ENCODE measurements at places on chromosomes 12 and 14.

GRCh38 chr12:30877105-30877875 is 49.3 kb upstream of the TSPAN11 start:
- no peak for DNase-seq

GRCh38 chr12:102010265-102010994 is 51.4 kb downstream of the WASHC3 start:
- no peak for DNase-seq

GRCh38 chr14:101918065-101918989 is 46.0 kb upstream of the DYNC1H1 start:
- no peak for DNase-seq

DNA sequence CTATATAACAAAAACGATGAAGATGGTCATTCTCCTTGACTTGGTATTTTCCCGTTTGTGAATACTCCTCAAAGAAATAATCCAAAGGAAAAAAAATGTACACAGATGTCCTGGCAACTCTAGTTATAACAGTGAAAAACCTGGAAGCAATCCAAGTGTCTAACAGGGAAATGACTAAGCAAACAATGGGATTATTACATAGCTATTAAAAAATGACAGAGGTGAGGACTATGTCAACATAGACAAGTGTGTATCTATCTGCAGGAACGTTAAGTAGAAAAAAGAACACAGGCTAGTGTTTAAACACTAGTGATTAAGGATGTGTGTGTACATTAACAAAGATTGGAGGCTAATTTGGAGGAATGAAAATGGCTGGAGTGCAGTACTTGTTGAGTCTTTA is 5.9 kb upstream of the APOLD1 start:
- no peak for DNase-seq

DNA sequence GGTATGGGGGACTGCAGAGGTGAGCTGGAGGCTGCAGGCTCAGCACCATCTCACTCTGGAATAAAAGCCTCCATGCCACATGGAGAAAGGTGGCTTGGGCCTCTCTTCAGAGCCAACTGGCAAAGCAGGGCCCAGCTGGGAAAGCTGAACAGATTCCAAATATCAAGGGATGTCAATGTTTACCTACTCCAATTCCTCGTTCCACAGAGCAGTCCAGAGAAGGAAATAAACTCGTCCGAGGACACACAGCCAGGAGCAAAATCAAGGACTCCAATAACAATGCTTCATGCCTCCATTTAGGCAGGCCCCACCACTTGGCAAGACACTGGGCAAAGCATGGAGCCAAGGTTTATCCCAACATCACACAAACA is 36.3 kb upstream of the PNMA1 start:
- DNase-seq: no peak

DNA sequence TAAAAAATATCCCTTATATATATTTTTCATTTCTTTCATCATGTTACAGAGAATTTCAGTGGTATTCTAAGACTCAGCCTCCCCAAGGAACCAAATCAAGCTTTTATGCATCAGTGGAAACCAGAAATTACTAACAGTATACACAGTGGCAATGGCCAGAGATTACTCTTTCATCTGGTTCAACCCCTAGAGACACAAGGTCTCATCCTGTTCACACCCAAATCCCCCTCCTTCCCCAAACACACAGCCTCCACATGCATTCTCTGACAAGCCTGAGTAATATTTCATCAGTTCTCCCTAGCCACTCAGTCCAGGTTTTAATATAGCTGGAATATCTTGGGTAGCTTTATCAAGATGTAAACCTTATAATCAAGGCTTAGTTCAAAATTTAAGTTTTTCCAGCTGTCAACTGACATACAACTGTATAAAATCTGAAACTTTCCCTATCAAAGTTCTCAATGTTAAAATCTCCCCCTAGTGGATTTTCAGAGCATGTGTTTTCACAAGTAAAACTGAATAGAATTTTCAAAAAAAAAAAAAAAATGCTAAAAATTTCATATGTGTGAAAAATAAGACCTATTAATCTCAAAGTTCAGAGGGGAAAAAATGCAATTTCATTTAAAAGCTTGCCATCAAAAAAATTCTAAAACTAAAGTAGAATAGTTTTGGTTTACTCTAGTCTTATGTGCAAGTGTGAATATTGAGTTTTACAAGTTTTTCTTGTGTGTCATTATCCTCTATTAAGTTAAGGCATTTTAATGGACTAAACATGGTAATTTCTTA is 10.5 kb upstream of the SSTR1 start:
- DNase-seq: no peak

DNA sequence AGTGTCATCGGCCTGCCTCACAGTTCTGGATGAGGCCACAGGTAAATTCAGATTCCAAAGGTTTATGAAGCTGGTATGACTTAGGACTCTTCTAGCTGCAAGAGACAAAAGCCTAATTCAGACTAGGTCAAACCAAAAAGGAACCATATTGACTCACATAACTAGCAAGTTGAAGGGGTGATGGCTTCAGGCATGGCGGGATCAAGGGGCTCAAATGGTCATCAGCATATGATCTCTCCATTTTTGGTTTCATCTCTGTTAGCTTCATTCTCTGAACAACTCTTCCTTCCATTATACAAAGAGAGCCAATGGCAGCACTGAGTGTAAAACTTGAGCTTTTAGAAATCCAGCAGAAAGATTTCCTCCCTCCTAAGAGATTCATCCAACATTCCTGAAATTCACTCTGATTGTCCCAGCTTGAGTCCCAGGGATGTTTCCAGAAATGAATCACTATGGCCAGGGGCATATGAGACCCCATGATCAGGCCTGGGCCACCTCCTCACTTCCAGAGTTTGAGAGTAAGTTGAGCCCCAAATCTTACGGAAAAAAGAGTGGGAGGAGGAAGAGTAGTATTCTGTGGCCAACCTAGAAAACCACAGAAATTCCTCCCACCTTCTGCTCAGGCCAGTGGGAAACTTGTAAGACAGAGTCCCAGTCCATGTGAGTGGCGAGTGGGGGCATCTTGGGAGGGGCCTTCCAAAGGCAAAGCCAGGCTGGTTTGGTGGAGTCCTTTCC is 2.0 kb upstream of the MAP1LC3B2 start:
- no peak for DNase-seq

DNA sequence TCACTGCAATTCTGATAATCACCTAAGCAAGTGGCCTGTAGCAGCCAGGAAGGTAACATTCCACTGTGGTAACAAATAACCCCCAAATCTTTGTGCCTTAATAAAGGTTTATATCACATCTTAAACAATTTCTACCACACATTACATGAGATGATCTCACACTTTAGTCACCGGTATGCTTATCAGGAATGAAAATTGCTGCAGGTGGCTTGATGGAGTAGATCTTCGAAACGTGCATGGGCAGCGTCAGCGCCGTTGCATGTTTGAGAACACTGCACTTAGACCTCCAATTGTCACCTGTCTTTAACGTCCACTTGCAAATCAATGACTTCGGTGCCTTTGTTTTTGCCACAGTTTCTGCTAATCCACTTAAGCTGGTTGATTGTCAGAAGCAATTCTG is 477.4 kb downstream of the VRK1 start:
- DNase-seq: no peak

GRCh38 chr12:107536613-107537012 is 149.0 kb upstream of the PWP1 start:
- no peak for DNase-seq

- DNase-seq: no peak
These were observed 13.2 kb upstream of the RXYLT1 start for GRCh38 chr12:63766498-63766897.

DNA sequence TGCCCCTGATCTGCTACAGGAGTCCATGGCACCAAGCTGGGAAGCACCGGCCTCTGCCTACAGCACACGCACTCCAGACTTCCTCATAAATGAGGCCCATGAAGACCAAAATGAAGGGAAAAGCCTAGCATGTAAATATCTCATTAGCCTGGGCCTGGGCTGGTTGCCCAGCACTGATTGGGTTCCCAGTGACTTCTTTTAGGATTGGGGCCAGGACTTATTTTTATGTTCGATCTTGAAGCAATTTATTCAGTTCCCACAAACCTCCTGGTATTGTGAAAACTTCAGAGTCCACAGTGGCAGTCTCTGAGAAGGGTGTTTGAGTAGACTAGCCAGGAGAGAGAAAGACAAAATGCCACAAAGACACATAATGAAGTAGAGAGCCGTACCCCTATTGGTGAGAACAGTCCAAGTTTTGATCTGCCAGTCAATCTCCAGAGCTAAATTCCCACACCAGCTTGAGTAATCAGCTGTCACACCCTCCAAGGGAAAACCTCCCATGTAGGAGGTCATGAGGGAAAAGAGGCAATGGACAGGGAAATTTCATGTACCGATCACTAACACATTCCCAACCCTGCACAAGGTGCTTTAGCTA is 78.2 kb downstream of the PHLDA1 start:
- DNase-seq: no peak

DNA sequence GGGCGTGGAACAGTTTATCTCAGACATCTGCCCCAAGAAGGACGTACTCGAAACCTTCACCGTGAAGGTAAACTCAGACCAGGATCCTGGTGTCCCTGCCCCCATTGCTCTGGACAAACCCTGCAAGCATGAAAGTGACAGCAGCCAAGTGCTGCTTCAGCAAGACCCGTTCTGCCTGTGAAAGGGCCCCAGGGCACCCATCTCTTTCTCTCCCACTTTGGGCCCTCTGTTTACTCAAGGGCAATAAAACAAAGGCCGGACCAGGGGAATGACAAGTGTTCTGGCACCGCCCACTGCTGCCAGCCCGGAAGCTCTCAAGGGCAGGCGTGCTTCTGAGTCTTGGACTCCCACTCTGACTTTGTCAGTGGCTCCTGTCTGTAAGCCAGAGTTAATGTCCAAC is 35.3 kb downstream of the CD9 start:
- no peak for DNase-seq

DNA sequence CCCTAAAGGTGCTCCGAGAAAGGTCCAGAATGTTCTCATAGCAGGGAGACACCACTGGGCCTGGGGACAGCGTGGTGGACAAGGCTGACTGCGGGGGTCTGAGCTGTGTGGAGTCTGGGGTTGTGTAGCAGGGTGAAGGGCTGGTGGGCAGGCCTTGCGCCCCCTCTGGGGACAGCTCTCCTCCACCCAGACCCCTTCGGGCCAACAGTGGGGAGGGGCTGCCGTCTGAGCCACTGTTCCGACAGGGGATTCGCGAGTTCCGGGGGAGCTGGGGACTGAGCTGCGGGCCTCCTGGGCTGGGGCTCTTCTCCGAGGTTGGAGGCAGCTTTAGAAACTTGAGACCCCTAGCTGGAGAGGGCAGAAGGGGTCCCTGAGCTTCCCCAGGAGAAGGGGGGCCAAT is 32.1 kb downstream of the NCKAP5L start:
- no peak for DNase-seq

DNA sequence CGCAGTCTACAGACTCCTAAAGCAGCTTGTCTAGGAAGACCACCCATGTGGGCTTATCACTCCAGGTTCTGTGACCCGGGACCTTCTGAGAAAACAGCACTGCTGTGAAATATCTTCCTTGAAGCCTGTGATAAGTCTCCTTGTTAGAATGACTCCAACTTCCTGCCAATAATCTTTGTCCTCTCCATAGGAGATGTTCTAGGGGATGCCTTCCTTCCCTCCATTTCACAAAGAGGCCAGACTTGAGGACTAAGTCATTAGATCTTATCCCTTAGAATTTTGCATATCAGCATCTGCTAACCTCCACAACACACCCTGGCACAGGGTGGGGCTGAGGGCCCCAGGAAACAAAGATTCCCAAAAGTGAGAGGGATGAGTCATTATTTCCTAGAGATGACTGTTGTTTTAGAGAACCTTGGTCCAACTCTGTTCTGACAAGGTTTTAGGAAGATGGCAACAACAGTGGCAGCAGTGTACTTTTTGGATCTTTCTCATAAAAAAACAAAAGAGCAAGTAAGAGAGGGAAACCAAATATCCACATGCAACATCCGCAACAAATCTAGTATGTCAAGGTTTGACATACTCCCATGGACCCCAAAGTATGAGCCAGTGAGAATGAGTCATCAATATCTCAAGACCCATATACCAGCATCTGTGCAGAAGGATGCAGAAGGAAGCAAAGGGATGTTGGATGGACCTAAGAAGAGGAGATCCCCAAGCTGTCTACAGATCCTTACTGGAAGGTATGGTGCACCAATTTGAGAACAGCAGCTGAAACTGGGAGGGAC is 6.0 kb downstream of the LTB4R start:
- no peak for DNase-seq

- DNase-seq: peak; percentile 76
These were observed at the start of gene YAF2 for GRCh38 chr12:42238240-42239140. YAF2 (minus strand) TSS chr12:42238248; CDS start chr12:42238180, 68 bp downstream.

DNA sequence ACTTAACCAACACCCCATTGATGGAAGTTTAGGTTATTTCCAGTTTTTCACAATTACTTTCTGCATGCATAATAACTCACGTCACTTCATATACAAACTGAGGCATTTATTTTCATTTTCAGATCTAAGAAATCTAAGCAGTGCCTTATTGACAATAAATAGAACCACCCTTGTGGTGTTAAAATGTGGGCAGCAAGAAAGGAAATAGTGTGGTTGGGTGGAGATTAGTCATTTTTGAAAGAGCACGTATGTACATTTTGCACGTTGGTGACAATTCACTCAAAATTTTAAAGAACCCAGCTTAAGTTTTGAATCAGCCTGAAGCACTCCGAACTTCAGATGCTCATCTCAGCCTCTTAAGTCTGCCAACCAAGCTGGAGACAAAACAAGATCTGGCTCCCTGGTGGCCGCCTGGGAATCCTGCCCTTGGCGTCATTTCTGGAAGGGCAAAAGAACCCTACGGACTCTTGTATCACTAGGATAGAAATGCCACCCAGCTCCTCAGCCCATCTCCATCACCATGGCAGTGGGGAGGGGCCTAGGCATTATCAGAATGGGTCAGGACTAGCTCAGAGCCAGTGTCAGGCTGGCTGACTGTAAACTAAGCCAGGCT is 89.5 kb upstream of the BCL2L14 start:
- DNase-seq: no peak
